Stimulated activated CD8-positive, alpha-beta memory T cell treated with anti-CD3 and anti-CD28 coated beads, Interleukin-15, amount 100 ng/mL, for 24 hours (primary cell): ENCODE measurements at places on chromosomes 2 and 18.

GRCh38 chr2:241842067-241842415, 16.7 kb downstream of the PDCD1 start:
- DNase-seq: no peak

- no peak for DNase-seq
These were observed 596.4 kb upstream of the VRK2 start for GRCh38 chr2:57450170-57450569.

- DNase-seq: no peak
These were observed 167.1 kb downstream of the RAB3GAP1 start for GRCh38 chr2:135219226-135219625.

DNA sequence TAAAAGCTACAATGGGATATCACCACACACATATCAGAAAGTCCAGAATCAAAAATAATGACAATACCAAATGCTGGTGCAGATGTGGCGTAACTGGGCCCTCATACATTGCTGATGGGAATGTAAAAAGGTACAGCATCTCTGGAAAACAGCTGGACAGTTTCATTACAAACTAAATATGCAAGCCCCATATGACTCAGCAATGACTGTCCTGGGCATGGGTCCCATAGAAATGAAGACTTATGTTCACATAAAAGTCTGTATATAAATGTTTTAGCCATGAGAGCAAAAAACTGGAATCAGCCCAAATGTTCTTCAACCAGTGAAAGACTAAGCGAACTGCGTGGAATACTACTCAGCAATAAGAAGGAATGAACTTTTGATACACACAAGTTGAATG, 56.7 kb downstream of the ALPK2 start:
- no peak for DNase-seq

DNA sequence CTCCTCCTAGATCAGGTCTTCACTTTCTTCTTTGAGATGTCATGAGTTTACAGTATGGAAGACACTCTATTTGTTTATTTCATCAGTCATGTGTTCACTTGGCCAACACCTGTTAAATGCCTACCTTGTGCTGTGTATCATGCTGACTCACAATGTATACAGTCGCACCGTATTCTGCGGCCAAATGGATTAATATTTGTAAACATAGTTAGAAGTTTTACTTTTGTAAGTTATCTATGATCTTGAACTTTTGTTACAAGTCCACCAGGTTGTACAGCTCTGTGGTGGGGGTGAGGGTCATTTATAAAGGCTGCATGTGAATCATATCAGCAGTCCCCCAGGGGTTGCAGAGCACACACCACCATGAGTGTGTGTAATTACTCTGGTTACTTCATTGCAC, 408.7 kb upstream of the NRP2 start:
- DNase-seq: no peak

GRCh38 chr2:111042772-111043771, 77.6 kb upstream of the BCL2L11 start:
- DNase-seq: no peak

GRCh38 chr2:206443735-206444527, 599 bp downstream of the ADAM23 start:
- no peak for DNase-seq

GRCh38 chr2:105376789-105377240, 22.0 kb downstream of the FHL2 start:
- no peak for DNase-seq

- DNase-seq: no peak
These were observed 45.2 kb upstream of the PGAP1 start for GRCh38 chr2:196971574-196972279.
